ENCODE measurements at places on chromosomes 12 and 14.

GRCh38 chr14:100159865-100160533 lies 554 bp upstream of the DEGS2 start:
- no peak for DNase-seq

- peak; percentile 29 for DNase-seq
Measured at GRCh38 chr12:15979096-15980092, 68.3 kb downstream of the DERA start.

- DNase-seq: no peak
Measured at GRCh38 chr12:77315407-77315806, 250.0 kb upstream of the E2F7 start.

DNA sequence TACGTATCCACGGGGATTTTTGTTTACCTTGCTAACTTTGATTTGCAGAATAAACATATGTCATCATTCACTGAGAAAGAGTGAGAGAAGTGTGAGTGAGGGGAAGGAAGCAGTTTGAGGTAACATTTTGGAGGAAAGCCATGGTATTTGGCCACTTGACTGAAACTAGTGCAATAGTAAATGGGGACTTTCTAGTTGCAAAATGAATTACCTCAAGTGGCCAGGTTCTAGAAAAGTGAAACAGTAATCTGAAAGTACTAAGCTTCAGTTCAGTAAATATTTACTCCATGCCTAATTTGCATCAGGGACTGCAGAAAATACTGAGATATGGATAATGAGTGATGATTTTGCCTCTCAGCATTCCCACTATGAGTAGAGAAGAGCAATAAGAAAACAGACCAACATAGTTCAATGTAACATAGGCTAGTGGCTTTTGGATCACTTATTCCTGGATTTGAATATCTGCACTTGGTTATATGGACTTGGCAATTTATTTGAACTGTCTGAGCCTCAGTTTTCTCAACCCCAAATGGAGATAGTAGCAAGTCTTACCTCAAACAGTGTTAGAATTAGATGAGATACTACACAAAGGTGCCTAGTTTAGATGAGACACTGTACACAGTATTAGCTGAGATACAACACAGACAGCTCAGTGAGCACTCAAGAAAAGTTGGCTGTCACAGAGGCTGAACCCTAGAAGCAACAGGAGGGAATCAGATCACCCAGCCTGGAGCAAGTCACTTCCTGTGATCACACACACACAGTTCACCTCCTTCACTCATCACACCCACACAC lies 439.1 kb downstream of the NPAS3 start:
- DNase-seq: no peak

GRCh38 chr12:83945871-83946270 lies 966.7 kb downstream of the SLC6A15 start:
- peak; percentile 4 for DNase-seq

DNA sequence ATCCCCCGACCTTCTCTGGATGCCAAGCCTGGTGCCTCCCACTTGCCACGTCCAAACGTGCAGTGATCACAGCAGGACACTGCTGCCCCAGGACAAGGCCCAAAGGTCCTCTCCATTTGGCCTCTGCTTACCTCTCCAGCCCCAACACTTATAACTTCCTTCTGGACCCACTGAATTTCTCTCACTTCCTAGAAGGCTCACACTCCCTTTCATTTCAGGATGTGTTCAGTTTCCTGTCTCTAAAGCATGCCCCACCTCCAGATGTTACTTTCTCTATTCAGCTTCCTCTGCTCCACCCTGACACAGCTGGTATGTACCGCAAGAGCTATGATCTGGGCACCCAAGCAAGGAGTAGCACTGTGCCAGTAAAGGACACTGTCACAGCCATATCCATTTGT lies 33.0 kb downstream of the CDKL1 start:
- DNase-seq: peak; percentile 72

GRCh38 chr12:116677202-116677661 lies 60.6 kb downstream of the SPRING1 start:
- peak; percentile 23 for DNase-seq

DNA sequence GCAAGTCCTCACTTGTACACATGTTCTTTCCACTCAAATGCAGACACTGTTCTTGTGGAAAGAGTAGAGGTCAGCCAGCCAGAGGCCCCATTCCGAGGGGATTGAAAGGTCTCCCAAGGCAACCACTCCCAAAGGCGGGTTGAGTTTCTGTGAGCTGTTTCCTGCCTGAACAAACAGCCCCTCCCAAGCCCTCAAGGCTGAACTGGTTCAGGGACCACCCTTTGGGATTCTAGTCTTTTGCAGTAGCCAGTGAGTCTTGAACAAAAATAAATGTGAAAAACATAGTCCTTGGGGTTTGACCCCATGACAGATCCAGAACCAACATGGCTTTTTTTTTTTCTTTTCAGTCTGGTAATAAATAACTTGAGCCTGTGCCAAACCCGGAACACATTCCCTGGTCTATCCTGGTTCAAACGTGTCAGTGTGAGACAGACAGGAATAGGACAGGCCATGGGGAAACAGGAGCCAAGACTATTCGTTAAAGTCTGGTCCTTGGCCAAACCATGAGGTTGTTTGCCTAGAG lies 17.6 kb upstream of the STK38L start:
- no peak for DNase-seq

DNA sequence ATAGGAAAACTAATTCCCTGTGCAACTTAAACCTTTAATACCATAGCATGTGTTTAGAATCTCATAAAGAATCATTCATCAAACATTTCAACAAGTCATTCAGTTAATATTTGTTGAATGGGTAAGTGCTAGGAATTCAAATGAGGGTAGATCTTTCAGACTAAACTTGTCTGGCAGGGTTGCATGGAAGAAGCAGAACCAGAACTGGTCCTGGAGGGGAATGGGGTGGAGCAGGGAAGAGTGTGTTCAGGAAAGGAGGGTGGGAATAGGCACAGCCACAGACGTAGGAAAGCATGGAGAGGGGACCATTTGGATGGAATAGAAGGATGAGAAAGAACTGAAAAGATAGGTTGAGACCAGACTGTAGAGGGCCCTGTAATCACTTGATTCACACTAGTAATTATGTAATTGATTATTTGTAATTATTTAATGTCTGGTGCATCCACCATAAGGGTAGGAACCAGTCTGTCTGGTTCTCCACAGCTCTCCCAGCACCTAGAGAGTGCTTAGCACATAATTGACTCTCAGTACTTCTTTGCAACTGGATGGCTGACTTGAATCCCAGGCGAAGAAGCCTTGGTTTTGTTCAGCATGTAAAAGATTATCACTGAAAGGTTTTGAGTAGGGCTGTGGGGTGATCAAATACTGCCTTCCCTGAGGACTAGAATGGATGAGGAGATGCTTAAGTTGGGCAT lies 3.0 kb upstream of the MAP3K9 start:
- no peak for DNase-seq

GRCh38 chr12:132560364-132560613 lies 50.1 kb downstream of the LRCOL1 start:
- DNase-seq: peak; percentile 61

- no peak for DNase-seq
Measured at GRCh38 chr14:95870772-95871171, 5.9 kb upstream of the TUNAR start.

GRCh38 chr12:11228296-11228879 lies 41.1 kb downstream of the PRB3 start:
- peak; percentile 42 for DNase-seq

DNA sequence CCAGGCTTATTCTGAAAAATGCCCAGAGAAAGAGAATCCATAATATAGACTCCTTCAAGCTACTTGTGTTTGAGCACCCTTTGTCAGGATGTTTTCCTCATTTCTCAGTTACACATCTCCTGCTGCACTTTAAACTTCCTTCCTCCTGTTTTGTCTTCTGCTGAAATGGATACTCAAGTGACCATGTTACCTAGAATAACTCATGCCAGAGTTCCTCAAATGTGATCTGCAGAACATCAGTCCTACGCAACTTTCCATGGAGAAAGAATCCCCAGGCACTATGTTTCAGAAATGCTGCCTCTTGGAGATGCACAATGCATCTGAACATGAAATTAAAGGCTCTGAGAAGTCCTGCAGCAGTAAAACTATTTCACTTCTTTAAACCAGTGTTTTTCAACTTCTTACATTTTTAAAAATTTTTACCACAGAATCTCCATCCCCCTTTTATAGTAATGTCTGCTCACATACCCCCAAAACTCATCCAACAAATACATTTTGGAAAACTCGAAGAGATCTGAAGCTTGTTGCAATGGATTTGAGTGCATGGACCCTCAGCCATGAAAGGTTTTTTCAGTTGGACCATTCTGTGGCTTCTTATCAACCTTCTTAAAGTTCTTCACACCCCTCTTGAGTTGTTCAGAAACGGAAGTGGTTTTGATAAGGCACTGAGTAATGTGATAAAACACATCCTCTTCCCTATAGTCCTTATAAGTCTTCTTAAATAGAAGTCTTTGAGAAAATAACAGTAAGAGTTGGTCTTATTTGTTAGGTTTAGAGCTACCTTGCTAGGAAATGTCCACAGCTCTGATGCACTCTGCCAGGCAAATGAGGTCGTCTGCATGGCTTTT lies 84.5 kb upstream of the KCNA1 start:
- no peak for DNase-seq

GRCh38 chr12:45130881-45131281 lies 80.0 kb upstream of the DBX2 start:
- DNase-seq: peak; percentile 64

DNA sequence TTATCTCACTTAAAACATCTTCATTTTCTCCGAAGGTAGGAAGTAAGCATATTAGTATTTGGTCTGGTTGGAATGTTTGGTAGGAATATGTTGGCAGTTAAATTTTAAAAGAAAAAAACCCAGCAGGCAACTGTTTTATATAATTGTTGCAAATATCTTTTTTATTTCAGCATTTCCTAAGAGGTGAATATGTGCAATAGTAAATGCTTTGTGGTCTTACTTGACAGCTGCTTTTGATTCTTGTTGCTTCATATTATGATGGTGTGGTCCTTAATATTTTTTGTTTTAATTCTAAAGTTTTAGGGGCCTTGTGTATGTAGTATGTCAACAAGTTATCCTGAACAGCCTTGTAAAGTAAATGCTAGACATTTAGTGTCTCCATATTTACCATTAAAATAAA lies 6.3 kb downstream of the TRAFD1 start:
- DNase-seq: no peak

GRCh38 chr12:30932881-30933280 lies 6.3 kb downstream of the TSPAN11 start:
- DNase-seq: no peak

- no peak for DNase-seq
Measured at GRCh38 chr12:46530373-46531056, 157.9 kb upstream of the SLC38A2 start.

DNA sequence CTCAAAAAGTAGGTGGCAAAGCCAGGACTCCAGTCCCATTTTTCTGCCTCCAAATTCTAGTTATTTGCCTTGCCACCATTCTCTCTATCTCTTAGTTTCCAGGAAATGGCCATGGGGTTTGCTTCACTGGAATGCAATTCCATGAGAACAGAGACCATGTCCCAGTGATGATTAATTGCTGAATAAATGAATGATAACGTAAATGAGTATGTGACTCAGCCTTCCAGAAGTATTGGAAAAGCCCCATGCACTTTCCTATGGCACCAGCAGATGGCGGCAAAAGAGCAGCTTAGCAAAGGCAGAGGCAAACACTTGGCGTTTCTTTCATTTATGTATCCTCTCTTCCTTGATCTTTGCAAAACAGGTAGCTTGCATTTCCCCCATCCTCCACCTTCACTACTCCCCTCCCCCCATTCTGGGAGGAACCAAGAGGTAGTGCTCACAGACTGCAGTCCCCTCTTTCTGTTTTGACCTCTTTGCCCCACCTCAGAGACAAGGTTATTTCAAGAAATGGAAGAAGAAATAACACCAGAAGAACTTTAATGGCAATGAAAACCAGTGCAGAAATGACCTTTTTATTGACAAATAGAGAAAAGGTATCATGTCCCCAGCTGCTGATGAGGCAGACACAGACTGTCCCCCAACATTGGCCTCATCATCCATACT lies 21.3 kb downstream of the TBX3 start:
- peak; percentile 65 for DNase-seq

DNA sequence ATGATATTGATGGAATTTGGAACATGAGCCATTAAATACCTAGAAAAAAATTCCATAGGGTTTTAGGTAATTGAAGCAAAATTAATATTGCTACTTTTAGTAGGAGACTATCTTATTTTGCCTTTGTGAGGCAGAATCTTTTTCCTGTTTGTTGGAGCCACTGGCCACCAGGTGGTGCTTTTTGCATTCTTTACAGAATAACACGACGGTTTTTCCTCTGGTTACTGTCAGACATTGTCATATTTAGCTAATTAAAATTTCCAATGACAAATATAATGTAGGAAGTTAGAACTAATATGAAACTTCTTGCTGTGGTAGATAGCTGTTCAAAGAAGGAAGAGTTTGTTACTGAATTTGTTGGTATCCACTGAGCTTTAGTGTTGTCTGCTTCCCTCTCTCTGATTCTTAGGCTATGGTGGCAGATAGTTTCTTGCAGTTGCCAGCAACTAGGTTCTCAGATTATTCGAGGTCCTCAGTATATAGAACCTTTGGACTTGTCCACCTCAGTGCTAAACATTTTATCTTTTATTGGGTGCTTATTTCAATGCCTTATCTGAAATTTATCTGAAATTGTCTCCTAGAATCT lies 25.7 kb downstream of the RAB21 start:
- DNase-seq: peak; percentile 49

- DNase-seq: no peak
Measured at GRCh38 chr14:57290751-57291150, 22.0 kb downstream of the AP5M1 start.

DNA sequence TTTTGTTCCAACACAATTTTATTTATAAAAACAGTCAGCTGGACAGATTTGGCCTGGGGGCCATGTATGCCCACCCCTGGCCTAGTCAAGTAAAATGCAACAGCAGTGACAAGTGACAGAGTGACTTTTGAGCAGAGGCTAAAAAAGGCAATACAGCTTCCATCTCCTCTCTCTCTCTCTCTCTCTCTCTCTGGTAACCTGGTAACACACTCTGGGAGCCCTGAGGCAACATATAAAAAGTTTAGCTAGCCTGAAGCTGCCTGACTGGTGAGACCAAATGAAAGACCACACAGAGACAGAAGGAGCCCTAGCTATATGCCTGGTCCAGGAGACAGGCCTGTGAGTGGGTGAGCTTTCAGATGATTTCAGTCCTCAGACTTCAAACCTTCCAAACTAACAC lies 105.4 kb downstream of the DENND5B start:
- no peak for DNase-seq

DNA sequence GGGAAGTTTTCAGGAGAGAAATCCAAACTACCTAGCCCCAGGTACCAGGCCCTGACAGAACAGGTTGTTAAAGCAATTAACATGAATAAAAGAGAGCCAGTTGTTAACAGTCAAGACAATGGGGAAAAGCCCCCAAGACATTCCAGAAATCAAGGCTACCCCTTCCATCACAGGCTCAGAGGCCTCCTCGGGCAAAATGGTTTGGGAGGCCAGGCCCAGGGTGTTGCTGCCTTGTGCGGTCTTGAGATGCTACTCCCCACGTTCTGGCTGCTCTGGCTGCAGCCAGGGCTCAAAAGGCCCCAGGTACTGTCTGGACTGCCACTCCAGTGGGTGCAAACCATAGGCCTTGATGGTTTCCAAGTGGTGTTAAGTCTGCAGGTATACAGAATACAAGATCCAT lies 7.0 kb downstream of the CRY1 start:
- no peak for DNase-seq

- no peak for DNase-seq
Measured at GRCh38 chr14:23052671-23053070, 4.6 kb downstream of the CDH24 start.

- no peak for DNase-seq
Measured at GRCh38 chr14:64625386-64626232, 75.8 kb downstream of the PPP1R36 start.

Data from RPMI8226 (cell line).